Naive thymus-derived CD8-positive, alpha-beta T cell (primary cell): ENCODE measurements at places on chromosomes 3 and 15.

DNA sequence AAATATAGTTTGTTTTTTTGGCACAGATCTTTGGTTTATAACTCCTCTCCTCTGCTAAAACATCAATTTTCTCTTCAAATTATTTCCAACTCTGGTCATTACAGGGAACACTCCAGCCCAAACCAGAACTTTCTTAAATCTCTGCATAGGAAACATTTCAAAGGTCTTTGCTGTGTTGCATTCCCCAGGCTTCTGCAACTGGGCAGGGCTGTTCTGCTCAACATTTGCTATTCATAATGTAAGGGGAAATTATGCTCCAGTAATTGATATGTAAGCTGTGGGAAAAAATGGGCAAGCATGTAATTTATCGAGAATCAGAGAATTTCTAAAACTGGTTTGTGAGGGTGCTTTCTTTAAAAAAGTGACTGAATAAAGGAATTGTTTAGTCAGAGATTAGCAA is 410.4 kb downstream of the TUSC7 start:
- no peak for DNase-seq

GRCh38 chr3:152817400-152817799 is 17.5 kb upstream of the P2RY1 start:
- no peak for DNase-seq

DNA sequence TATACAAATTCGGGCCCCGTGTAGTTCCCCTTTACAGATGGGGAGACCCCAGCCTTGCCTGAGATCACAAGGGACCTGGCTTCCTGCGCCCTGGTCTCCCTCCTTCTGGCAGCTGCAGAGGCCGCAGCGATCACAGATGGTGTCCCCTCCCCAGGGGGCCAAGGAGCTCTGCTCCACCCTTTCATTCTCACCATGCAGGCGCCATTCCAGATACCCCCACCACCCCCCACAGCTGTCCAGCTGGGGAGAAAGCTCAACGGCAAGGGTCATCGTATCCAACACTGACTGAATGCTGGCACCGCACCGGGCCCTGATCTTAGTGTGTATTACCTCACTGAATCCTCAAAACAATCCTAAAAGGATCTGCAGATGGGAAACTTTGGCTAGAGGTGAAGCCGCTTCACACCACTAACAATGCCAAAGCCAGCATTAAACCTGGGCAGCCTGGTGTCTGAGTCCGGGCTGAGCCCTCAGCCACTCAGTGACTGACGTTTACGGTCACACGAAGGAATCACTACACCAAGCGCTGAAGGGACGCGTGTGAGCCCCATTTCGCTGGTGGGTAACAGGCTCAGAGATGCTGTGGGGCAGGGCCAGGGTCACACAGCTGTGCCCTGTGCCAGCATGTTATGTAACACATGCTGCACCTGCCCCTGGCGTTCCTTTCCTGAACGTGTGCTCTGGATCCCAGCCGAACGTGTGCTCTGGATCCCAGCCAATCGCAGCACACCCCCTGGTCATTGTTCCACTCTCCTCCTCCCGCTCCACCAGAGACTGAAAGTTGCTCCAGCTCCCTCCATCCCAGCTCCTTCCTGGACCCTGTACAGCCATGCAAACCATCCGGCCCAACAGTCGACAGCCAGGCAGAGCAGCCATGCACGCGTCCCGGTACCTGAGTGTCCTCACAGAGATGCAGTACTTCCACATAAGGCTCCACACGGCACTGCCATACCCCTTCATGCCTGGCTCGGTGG is 51.8 kb downstream of the IQSEC1 start:
- no peak for DNase-seq

DNA sequence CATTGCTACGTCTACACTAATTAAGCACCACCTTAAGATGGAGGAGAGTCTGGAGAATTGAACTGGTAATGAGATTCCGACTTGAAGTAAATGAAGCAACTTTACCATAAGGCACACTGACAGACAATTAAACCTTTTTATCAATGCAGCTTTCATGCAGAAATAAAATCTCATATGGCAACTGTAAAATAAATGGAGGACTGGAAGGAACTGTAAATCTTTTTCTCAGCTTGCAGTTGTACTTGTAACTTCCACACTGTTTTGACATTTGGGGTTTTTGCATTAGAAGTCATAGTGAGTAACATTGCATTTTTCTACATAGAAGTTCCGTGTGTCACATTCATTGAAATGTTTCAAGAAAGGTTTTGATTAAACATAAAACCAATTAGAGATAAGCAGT is 705.3 kb downstream of the NLGN1 start:
- no peak for DNase-seq

DNA sequence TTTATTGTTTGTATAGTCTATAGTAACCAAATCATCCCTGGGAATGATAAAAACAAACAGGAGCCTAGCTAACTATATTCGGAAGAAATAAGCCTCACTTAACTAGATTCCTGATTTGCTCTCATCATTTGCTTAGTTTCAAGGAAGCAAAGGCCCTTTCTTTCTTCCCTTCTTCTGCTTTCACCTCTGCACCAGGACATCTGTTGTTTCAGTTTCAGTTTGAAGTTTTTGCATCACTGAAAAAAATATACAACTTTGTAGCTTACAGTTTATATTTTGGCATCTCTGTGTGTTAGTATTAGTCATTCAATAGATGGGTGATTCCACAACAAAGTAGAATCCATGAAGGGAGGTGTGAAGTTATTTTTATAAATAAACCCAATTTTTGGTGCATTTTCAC is 113.6 kb upstream of the SNTN start:
- DNase-seq, result no peak

DNA sequence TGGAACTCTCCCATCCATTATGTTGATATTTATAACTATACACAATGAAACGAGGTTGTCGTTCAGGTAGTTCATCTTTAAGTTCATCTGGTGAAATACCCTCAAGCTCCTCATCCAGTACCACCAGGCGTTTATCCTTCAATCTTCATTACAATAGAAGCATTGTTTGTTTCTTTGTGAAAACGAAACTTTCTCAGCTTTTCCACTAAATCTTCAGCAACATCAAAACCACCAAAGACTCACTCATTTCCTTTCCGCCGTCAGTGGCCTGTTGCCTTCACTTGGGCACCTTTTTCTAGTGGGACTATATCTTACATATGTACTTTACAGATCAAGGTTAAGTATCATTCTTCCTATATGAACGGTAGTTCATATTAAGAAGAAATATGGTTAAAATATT is 44.1 kb upstream of the TFG start:
- no peak for DNase-seq

- no peak for DNase-seq
These were observed 27.6 kb downstream of the KLHL18 start for GRCh38 chr3:47310391-47310790.

DNA sequence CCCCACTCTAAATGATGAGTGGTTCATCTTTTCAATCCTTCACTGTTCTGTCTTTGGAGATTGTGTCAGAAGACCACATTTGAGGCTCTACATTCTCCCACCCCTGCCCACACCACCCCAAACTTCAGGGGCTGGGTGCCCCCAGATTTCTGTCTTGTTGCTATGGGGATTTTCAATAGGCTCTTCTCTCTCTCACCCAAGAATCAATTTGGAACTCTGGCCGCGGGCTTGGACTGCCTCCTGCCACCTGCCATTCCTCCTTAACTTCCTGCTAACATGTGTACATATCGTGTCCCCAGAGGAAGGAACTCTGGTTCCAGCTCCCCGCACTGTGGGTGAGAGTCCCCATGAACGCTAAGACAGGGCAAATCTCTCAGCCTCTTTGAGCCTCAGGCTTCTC is 67.4 kb upstream of the LARS2 start:
- no peak for DNase-seq

GRCh38 chr3:60746043-60746638 is 505.1 kb downstream of the FHIT start:
- DNase-seq, result no peak

- no peak for DNase-seq
These were observed 179.9 kb upstream of the THBS1 start for GRCh38 chr15:39400821-39401550.

DNA sequence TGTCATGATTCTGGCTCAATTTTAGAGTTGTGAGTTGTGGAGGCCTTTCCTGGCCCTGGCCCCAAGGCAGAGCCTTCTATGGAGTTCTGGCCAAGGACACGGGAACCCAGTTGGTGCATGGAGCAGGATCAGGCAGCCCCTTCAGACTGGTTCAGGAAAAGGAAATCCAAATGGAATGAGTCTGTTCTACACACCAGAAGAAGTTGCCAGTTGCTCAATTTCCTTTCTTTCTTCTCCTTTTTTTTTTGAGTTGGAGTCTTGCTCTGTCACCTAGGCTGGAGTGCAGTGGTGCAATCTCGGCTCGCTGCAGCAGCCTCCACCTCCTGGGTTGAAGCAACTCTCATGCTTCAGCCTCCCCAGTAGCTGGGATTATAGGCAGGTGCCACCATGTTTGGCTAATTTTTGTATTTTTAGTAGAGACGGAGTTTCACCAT is 28.9 kb upstream of the BHLHE40 start:
- no peak for DNase-seq

GRCh38 chr15:65133548-65134200 is at the start of gene PDCD7:
PDCD7 (minus strand) TSS chr15:65133808; CDS start chr15:65133781, 27 bp downstream.
- DNase-seq, result peak; percentile 90

GRCh38 chr3:40116478-40117177 is 192.9 kb upstream of the EIF1B start:
- DNase-seq, result no peak

GRCh38 chr3:126971891-126972351 is 11.0 kb upstream of the PLXNA1 start:
- DNase-seq, result no peak

- no peak for DNase-seq
These were observed 24.2 kb downstream of the ZXDC start for GRCh38 chr3:126451511-126451910.

DNA sequence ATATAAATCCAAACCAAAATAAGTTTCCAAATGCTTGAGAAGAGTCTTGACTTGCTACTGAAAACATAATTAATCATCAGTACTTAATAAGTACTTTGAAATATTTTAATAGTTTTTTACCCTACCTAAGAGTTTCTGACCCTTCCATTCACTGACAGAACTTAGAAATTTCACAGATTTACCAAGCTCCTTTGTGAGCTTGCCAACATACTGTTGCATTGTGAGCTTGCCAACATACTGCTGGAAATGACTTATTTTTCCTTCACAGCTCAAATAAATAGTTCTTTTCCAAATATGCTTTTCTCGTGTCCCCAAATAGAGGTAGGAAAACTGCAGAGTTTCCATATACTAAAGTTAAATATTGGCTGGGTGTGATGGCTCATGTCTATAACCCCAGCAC is 9.6 kb upstream of the AADAC start:
- no peak for DNase-seq

DNA sequence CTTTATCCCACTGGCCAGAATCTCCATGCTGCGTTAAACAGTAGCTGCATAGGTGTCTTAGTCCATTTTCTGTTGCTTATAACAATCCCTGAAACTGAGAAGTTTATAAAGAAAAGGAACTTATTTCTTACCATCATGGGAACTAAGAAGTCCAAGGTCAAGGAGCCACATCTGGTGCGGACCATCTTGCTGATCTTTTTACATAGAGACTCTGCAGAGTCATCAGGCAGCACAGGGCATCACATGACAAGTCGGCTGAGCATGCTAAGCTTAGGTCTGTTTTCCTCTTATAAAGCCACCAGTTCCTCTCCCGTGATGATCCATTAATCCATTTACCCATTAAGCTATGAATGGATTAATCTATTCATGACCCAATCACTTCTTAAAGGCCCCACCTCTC is 22.4 kb upstream of the FAM174B start:
- DNase-seq, result no peak

DNA sequence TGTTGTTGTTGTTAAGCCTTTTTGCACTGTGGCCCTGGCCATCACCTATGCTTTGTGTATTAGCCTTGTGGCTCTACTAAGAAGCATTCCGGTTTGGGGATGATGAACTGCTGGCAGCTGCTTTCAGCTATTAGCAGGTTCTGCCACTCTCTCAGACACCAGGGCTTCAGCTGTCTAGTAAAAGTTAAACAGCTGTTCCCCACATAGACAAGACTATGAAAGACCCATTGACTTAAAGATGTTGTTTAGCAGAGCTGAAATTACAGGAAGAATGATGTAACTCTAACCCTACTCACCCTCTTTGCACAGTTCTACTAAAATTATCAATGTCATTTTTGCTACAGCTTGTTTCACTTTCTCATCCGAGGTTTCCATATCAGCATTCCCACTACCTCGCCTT is 131.2 kb upstream of the CGNL1 start:
- DNase-seq, result no peak

DNA sequence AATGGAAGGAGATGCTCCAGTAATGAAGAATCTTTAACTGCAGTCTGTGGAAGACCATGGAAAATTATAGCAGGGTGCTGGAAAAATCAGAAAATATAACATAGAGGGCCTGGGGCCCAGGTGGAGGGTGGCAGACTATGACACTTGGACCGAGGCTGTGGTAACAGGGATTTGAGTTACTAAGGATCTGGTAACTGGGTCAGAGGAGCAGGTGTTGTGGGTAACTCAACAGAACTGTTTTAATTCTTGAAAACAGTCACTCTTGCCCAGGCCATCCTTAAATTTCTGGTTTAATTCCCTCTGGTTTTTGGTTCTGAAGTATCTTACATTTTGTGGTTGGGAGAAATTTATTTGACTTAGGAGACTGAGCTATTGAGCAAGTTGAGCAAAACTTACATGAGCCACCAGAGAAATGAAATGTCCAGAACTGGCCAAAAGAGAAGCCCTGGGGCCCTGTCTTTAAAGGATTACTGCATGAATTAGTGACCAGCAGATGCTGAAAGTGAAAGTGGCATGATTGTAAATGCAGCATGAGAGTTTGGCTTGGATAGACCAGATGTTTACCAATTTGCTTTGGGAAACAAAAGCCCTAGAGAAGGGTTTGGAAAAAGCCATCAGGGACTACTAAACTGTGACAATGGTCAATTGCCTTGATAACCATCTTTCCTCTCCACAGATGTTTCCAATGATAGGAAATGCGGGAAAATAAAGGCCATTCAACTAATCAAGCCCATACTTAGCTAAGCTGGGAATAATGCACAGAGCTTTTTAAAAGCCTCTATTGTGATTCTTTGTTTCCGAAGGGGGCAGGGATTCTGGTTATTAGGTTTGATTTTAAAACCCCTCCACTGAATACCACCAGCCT is 374.9 kb upstream of the TGFBR2 start:
- no peak for DNase-seq

DNA sequence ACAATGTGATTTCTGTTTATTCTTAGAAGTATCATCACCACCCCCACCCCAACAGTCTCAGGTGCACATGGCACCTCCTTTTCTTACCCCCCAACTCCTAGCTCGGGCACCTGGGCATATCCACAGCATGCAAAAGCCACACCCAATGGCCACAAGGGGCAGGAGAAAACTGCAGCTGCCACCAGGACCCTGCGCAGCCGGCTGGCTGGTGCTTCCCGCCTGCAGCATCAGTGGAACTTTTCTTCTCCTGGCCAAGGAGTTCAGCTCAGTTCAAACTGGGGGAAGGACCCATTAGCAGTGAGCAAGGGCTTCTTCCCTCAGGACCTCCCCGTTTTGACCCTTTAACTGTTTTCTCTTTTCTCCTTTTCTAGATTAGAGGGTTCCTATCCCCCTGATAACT is 44.8 kb downstream of the TM4SF18 start:
- DNase-seq, result no peak
